T47D (cell line): ENCODE measurements at places on chromosomes 13 and 19.
A peak's percentile ranks its signal among the peaks of the same experiment; 100 is the strongest.

DNA sequence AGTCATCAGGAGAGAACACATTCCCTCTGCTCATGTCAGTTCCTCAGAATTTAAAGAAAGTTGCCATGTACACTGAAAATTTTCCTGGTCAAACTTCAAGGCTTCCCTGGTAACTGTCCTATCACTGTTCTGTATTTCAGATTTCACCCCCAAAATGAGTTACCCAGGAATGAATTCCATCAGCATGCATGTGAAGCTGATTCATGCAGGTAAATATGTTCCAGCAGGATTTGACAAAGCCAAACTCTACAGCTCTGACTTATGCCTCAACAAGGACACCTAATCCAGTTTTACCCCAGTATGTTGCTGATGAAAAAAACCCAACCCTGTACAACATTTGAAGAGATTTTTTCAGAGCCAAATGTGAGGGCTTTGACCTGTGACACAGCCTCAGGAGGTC, 21.5 kb downstream of the LIG4 start:
- no peak for DNase-seq

- no peak for DNase-seq
These were observed 476.2 kb downstream of the TSHZ3 start for GRCh38 chr19:30873003-30873402.

DNA sequence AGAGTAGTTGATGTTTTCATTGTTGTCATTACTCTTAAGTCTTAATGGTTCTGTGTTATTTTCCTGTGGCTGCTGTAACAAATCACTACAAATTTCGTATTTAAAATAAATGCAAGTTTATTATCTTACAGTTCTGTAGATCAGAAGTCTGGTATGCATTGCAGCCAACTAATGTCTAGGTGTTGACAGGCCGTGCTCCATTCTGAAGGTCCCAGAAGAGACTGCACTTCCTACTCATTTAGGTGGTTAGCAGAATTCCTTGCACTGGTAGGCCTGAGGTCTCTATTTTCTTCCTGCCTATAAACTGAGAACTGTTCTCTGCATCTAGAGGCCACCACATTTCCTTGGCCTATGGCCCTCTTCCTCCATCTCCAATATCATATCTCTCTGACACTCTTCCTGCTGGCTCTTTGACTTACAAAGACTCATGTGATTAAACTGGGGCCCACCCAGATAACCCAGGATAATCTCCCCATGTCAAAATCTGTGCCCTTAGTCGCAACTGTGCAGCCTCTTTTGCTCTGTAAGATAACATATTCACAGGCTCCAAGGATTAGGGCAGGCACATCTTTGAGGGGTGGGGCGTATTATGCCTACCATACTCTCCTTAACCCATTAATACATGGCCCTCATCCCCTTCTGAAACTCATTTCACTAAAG, 468.4 kb downstream of the FOXO1 start:
- DNase-seq: no peak

DNA sequence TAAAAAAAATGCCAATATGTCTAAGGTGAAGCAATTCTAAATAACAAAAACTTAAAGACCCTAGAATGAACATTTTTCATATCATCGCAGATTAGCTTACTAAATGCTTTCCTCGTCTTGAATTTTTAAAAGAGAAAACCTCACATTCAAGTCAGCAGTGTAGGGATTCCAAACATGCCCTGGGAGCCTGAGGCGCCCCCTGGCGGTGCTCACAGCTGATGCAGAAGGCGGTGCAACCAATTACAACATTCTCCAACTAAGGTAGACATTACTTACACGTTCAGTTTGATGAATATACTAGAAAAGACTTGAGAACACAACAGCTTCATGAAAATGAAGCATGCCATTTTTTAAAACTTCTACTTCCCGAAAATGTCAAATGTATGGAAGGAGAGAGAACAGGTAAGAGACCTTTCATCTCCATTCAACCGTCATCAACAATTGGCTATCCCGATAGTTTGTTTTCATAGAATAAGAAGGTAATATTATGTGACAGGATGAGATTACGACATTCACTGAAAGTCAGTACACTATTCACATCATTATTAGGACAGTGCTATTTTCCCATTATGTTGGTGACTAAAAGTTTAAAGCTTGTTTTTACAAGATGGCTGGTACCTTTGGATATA, 304.4 kb downstream of the DCLK1 start:
- no peak for DNase-seq

DNA sequence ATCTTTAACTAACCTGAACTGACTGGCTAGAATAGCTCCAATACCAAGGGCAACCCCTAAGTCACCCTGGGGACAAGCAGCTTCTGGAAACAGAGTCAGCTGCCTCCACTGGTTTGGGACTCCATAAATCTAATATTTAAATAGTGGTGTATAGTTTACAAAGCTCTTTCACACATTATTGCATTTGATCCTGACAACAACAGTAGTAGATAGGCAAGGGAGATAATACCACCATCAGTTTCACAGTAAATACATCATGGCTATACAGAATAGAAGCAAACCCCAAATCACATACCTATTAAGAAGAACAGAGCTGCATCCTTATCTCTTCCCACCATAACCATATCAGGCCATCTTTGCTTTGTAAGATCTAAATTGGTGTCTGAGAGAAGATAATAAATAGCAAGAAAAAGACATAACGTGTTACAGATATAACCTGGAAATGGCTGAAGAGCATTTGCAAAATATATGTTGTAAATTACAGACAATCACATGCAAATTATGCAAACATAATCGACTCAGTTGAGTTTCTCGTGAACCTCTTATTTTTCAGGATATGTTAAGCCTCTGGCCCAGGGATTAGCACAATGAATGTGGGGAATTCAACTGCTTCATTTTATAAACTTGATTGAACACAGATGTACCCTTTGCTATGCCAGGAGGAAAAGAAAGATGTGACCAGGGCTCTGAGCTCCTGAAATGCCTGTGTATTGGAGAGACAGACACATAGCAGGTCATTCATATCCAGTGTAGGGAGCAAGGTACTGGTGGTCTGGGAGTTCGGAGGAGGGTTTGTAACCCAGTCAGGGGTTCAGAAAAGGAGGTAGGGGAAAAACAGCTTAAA, 142.5 kb downstream of the SLC7A1 start:
- DNase-seq: no peak

DNA sequence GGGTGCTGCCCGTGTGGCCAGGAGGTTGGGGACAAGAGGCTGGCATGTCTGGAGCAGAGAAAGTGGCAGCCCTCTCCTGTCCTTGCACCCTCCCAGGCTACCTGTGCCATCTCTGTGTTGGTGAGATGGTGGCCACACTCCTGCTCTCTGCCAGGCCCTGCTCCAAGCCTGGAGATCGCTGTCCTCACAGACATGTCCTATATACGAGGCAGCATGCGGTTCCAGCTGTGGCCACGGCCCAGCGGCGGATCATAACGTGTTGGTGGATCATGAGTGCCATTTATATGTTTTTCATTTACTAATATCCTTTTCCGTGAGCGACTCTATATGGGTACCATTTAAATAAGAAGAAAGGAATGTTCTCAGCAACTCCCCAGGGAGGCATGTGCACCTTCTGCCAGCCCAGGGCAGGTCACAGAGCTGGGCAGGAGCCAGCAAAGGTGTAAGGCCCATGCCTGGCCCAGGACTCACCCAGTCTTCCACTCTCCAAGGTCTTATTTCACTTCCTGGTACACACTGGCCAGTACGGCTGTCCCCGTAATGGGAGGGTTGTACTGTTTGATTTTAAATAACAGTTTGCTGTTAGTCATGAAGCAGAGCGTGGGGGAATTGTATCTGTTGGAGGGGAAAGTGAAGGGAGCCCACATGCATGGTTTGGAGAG, 47.2 kb upstream of the LDLR start:
- DNase-seq: peak; percentile 44

- no peak for DNase-seq
These were observed 4.5 kb downstream of the REXO1 start for GRCh38 chr19:1843646-1844394.

GRCh38 chr19:18793144-18794028, 2.3 kb upstream of the COMP start:
- no peak for DNase-seq

DNA sequence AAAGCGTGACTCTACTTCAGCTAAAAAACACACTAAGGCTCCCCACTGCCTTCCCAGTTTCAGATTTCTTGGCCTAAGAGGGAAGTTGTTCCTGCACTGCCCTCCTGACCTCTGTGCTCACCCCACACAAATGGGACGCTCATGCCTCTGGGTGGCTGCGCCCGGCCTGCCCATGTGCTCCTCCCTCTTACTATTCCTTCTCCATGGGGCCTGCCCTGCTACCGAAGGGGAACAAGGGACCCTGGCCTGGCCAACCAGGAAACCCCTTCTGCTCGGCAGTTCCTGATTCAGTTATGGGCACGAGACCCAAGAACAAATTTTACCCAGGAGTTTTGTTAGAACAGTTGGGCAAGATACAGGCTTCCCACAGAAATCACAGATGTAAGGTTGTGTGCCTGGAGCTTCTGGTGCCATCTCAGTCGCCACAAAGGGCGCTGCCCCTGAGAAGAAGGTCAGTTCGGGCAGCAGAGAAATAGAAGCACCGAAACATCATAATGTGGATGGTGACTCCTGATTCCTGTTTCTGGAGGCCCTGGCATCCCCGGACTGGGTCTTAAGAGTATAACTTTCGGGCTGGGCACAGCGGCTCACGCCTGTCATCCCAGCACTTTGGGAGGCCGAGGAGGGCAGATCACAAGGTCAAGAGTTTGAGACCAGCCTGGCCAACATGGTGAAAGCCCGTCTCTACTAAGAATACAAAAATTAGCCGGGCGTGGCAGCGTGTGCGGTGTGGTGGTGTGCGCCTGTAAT, 5.4 kb upstream of the PLPP2 start:
- no peak for DNase-seq

DNA sequence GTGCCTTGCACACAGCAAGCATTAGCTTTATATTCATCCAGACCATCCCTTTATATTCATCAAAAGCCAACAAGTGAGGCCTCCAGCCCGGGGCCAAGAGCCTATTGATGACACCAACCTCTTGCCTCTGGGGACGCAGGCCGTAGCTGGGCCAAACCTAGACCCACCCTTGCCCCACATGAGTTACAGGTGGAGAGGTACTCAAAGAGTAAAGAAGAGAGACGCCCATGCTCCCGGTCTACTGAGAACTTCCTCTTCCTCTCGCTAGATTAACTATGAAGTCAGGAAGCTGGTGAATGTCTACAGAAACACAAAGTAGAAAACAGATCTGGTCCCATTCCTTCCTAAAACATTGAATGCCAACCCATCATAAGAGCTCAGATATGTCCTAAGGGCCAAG, 3.8 kb upstream of the MLNR start:
- no peak for DNase-seq

- DNase-seq: peak; percentile 87
These were observed 5.3 kb downstream of the DENND1C start for GRCh38 chr19:6476155-6476895.

- DNase-seq: no peak
These were observed 495.5 kb downstream of the FOXO1 start for GRCh38 chr13:40170982-40171381.

GRCh38 chr19:5307655-5308054, 33.0 kb downstream of the PTPRS start:
- no peak for DNase-seq

- DNase-seq: no peak
These were observed 7.5 kb downstream of the ZNF331 start for GRCh38 chr19:53545271-53546065.

GRCh38 chr13:98693756-98694155, 58.7 kb downstream of the SLC15A1 start:
- DNase-seq: no peak

- no peak for DNase-seq
These were observed 532.7 kb upstream of the SPRY2 start for GRCh38 chr13:80873589-80873988.

- no peak for DNase-seq
These were observed 163.0 kb upstream of the IRS2 start for GRCh38 chr13:109949397-109949796.

DNA sequence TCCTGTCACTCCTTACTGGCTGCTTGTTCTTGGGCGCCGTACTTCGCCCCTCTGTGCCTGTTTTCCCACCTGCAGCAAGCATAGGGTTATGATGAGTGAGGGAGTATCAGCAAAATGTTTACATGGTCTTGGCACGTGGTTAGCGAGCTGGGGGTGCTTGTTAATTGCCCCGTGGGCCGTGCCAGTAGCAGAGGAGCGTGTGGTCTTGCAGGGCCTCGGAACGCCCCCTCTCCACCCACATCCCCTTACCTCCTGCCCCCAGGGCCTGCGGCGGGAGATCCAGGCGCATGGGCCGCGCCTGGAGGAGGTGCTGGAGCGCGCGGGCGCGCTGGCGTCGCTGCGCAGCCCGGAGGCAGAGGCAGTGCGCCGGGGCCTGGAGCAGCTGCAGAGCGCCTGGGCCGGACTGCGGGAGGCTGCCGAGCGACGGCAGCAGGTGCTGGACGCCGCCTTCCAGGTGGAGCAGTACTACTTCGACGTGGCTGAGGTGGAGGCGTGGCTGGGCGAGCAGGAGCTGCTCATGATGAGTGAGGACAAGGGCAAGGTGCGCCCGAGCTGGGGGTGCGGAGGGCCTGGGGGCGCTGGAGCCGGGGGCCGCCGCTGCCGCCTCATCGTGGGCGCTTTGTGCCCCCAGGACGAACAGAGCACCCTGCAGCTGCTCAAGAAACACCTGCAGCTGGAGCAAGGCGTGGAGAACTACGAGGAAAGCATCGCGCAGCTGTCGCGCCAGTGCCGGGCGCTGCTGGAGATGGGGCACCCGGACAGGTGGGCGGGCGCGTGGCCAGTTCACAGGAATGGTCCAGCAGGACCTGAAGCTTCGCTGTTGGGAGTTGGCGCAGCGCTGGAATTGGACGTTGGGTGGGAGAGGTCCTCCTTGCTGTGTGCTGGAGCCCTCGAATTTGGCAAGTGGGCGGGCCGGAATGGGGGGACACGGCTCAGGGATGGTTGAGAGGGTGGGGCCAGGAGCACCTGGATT, 22.5 kb upstream of the SHKBP1 start:
- no peak for DNase-seq

- no peak for DNase-seq
These were observed 216.5 kb downstream of the PCCA start for GRCh38 chr13:100305398-100305797.

GRCh38 chr19:28290963-28291657, 921.8 kb downstream of the UQCRFS1 start:
- no peak for DNase-seq

GRCh38 chr13:87666831-87667230, 4.3 kb upstream of the SLITRK5 start:
- no peak for DNase-seq

DNA sequence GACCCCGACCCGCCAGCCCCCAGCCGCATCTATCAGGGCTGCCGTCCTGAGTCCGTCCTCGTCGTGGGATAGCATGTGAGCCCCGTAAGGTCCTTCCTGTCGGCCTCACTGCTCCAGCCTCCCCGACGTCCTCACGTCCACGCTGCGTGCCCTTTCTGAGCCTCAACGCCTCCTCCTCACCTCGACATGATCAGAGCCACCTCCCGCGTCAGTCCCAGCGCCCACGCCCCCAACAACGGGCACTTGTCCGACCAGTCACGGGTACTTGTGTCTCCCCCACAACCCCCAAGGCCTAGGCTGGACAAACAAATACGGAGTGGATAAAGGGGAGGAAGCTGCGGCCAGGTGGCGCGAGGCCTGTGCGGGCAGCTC, 665 bp downstream of the ZNF497 start:
- peak; percentile 86 for DNase-seq

GRCh38 chr13:101303521-101303920, 112.8 kb downstream of the NALCN start:
- no peak for DNase-seq

- DNase-seq: peak; percentile 86
These were observed 54.0 kb downstream of the GNG7 start for GRCh38 chr19:2648528-2648937.
